T1000 (cell line): ENCODE measurements at places on chromosomes 6 and 20.
A peak's percentile ranks its signal among the peaks of the same experiment; 100 is the strongest.

GRCh38 chr20:41412324-41413120 is 45.9 kb upstream of the EMILIN3 start:
- DNase-seq, result no peak

DNA sequence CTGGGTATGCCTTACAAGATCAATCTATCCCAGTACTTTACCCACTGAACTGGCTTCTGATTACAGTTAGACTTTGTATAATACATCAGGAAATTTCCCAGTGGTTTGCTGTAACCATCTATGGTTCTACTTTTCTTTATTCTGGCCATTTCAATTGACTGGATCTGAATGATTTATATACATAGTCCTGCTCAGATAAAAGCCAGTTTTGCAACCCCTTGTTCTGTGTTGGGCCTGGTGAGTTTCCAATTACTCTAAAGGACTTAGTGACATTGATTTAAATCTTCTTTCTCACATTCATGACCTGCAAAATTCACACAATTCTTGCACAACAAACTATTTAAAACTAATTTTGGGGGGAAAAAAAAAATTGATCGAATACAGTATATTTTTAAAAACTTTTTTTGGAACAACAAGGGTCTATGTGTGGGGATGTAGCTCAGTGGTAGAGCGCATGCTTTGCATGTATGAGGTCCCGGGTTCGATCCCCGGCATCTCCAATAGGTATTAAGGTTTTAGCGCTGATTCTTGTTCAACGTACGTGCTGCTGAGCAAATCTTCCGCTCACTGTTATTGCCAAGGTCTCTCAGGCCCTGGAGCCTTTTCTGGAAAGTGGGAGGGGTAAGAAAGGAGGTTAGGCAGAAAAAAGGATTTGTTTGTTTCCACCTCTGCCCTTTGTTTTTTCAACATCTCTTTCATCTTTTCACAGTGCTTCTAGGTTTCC is 117.5 kb downstream of the GPX5 start:
- DNase-seq, result no peak

DNA sequence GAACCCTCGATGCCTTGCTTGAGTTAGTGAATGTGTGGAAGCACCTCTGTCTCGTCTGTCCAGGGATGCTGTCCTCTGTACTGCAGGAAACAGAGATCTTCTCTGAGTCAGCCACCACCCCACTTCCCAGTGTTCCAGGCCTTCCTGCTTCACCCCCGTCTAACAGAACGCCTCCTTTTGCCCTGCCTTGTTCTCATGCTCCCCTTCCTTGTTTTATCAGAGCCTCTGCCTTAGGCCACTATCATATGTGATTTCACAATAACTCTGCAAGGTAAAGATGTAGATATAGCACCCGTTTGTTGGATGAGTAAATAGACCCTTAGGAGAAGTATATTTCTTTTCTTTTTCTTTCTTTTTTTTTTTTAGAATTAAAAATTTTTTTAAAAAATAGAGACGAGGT is 106.7 kb upstream of the CLDN20 start:
- no peak for DNase-seq

DNA sequence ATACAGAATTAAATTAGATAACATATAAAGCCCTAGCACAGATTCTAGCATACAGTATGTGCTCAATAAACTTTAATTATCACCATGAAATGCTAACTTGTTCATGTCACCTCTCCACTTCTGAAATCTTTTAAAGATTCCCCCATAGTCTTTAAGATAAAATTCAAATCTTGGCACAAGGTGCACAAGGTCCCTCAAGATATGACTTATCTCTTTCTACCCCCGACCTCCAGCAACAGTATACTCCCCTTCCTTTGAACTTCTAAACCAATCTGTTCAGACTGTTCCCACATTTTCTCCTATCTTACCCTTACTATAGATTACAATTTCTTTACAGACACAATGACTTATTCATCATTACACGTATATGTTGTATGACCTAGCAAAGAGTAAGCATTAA is 29.0 kb downstream of the SEC63 start:
- no peak for DNase-seq

GRCh38 chr6:123838505-123839234 is 35.0 kb downstream of the NKAIN2 start:
- no peak for DNase-seq

DNA sequence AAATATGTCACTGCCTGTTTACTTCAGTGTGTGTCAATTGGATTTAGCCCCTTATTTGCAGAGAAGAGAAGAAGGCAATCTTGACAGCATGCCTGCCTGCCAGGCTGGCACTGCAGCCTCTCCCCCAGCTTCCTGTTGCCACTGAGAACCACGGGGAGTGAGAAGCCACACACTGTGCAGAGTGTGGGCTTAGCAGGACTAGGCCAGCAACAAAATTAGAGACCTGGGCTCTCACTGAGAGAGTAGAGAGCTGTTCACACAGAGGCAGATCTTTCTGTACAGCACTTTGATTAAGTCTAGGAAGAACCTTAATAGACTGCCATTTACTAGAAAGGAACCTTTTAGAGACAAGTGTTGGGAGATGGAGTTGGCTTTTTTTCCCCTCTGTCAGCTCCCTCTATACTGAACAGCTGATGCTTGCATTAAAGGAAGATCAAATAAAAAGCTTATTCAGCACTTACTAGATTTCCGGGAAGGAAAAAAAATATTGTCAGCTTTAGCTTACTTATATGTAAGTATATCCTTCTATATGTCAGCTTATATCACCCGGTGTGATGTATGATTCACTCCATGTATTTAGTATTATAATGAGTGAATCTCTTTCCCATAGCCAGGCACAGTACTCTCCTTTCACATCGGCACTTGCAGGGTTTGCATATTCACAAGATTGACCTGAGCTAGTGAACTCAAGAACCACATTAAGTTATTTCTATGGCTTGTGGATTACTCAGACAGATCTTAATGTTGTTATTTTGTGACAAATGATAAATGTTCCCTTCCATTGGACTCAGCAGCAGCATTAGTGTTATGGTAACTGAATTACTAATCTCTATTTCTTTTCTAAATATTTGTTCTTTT is 851.0 kb upstream of the EPHA7 start:
- DNase-seq, result no peak

- no peak for DNase-seq
Measured at GRCh38 chr6:1377526-1377925, 11.8 kb upstream of the FOXF2 start.

- peak; percentile 18 for DNase-seq
Measured at GRCh38 chr20:46118481-46119020, 437 bp downstream of the CD40 start.

DNA sequence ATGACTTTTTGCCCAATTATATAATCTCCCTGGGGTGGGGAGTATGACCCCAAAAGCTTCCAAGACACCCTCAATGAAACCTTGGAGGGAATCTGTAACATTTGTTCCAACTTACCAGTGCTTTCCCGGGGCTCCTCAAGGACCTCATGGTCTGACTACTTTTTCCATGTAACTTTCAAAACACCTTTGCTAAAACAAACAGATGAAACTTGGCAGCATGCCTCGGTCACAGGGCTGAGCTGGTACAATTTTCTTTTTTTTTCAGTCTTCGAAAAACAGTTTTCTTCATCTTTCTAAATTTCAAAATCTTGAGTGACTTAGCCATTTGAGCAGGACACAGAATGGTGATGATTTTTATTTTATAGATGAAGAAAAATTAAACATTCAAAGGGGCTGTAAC is 241.2 kb downstream of the BMP7 start:
- no peak for DNase-seq

- no peak for DNase-seq
Measured at GRCh38 chr6:6712449-6713403, 124.2 kb downstream of the LY86 start.

DNA sequence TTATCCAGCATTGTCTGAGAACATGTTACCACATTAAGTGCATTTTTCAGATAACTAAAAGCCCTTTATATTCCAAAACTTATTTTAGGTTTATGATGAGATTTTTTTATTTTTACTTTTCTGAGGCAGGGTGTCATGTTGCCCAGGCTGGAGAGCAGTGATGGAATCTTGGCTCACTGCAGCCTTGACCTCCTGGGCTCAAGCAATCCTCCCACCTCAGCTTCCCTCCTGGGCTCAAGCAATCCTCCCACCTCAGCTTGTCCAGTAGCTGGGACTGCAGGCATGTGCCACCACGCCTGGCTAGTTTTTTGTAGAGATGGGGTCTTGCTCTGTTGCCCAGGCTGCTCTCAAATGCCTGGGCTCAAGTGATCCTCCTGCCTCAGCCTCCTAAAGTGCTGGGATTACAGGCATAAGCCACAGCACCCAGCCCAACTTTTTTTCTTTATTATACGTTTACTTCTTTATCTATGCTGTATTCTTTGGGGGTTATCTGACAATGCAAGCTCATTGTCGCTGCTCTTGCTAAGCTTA is 6.2 kb downstream of the DYNLT1 start:
- DNase-seq, result no peak

DNA sequence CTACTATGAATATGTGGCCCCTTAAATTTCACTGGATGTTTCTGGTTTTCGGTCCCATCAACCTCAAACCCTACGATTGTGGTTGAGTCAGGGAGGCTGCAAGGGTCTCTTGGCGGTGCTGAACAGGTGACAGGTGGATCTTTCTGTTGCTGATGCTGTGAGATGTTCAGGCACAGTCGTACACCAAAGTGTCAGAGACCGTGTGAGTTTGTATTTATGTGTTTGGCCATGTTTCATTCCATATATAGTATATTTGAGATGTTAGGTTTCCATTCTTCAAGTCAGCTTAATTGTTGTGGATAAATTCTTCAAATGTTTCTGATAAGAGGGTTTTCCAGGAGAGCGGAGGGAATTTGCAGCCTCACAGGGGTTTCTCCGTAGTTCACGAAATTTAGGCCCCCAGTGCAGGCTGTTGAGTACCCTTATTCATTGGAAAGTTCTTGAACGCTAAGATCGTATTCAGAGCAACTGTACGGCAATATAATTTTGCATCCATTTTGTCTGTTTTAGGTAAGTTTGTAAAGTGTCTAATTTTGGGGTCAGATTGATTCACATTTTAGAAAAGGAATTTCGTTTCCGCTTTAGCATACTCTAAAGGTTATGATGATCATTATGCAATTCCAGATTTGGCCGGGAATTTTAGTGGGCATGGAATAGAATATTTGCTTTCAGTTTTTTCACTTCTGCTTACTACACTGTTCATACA is 1.2 kb downstream of the TAB2 start:
- no peak for DNase-seq

DNA sequence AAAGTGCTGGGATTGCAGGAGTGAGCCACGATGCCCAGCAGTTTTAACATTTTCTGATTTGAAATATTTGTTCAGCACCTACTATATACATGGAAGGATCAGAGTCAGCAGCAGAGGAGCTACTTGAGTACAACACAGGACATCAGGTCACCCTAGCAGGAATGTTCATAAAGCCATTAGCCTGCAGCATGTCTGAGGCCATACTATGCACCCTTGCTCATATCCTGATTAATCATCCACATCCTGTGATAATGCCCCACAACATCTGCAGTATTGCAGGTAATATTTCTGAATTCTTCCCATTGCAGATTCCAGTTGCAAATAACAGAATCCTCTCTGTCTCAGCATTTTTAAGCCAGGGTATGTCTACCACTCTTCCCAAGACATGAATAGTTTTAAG is 171.0 kb upstream of the PRND start:
- no peak for DNase-seq

DNA sequence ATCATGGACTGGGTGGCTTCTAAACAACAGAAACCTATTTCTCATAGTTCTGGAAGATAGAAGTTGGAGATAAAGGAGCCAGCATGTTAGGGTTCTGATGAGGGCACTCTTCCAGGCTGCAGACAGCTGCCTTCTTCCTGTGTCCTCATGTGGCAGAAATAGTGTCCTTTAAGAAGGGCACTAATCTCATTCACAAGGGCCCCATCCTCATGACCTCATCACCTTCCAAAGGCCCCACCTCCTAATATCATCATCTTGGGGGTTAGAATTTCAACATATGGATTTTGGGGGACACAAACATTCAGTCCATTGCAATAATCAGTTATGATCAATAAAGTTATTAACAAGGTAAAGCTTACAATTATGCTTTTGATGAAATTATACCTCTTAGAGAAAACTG is 130.8 kb upstream of the SLC22A23 start:
- no peak for DNase-seq

- no peak for DNase-seq
Measured at GRCh38 chr6:41288030-41288753, 1.7 kb upstream of the TREM1 start.

- DNase-seq, result no peak
Measured at GRCh38 chr6:71544906-71545305, 256.3 kb downstream of the OGFRL1 start.

DNA sequence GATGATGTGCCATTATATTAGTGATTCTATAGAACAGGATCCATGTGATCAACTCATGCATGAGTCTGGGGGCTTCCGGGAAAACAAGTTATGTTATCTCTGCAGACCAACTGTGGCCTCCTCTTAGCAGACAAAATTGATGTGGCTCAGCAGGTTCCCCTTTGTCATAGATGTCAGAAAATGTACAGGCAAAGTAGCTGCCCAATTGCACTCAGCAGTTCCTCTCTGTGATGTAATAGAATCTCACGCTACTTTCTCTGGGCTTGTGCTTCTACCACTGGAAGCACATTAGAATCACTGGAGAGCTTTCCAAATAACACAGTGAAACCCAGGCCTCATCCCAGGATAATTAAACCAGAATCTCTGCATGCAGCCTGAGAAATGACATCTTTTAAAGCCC is 253.1 kb downstream of the SLC24A3 start:
- no peak for DNase-seq

- DNase-seq, result no peak
Measured at GRCh38 chr20:54525916-54526590, 50.7 kb downstream of the DOK5 start.

DNA sequence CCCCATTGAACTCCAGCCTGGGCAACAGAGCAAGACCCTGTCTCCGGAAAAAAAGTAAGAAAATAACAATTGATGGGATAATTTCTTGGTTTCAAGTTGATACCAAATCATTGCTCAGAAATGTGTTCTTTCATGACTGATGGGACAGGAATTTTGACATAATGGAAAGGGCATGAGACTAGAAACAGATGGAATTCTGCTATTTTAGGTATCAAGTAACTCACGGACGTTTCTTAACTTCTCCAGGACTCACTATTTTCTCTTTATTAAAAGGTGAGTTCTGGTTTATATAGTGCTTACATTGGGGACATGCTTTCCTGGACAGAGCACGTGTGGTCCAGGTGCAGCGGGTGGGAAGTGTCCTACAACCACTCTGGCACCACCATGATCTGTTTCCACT is 6.0 kb upstream of the DSP start:
- no peak for DNase-seq

GRCh38 chr6:158758451-158758860 is 60.7 kb downstream of the EZR start:
- no peak for DNase-seq
